ENCODE measurements at places on chromosomes 11 and 22. TPM values are rescaled to one million over a fixed set of nuclear protein-coding genes. Genes with fewer than 3 reads are reported as not detected.

Gene MUC5AC
- total RNA-seq = not detected

Gene AP1B1
- total RNA-seq = 44.1 TPM

Gene CDC42EP2
- 12.3 TPM for total RNA-seq

Gene SYNGR1
- total RNA-seq = 13.0 TPM

Gene SLC22A25
- not detected for total RNA-seq

Gene SLC6A5
- not detected for total RNA-seq

Gene DGCR6L
- 51.1 TPM for total RNA-seq

Gene PATZ1
- 15.9 TPM for total RNA-seq

Gene SPINDOC
- total RNA-seq = 10.8 TPM

Gene BARX2
- total RNA-seq = not detected

Gene MPST
- total RNA-seq = 76.8 TPM

Gene KIF18A
- 4.9 TPM for total RNA-seq

Gene MMP27
- total RNA-seq = 0.17 TPM

Gene POLD3
- 12.8 TPM for total RNA-seq

Gene IGSF9B
- total RNA-seq = 0.26 TPM

Gene VWA5A
- 22.3 TPM for total RNA-seq

Gene IRAG1
- total RNA-seq = 25.7 TPM

Gene TXN2
- total RNA-seq = 20.5 TPM

Gene CECR2
- under 0.01 TPM for total RNA-seq

Gene MUC15
- total RNA-seq = not detected
